ENCODE measurements at places on chromosomes 12 and 14.

GRCh38 chr12:74431801-74432200, 105.8 kb upstream of the ATXN7L3B start:
- DNase-seq, result no peak

DNA sequence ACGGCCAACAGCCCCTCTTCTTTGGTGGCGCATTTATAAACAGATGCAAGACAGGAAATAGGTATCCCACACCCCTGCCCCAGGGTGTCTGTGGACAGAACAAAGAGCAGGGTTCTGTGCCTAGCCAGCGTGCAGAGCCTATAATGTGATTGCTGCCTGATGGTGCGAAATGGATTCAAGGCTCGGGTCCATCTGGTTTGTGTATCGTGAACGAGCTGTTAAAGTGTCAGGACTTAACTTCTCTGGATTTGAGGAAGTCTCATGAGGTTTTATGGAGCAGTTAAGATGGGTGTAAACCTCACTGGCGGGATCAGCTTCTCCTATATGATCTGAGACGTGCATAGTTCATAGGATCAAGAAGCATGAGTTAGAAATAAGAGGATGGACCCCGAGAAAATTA, 388.7 kb upstream of the TBX3 start:
- DNase-seq, result no peak

GRCh38 chr14:57068511-57068910, 200.2 kb downstream of the EXOC5 start:
- no peak for DNase-seq

DNA sequence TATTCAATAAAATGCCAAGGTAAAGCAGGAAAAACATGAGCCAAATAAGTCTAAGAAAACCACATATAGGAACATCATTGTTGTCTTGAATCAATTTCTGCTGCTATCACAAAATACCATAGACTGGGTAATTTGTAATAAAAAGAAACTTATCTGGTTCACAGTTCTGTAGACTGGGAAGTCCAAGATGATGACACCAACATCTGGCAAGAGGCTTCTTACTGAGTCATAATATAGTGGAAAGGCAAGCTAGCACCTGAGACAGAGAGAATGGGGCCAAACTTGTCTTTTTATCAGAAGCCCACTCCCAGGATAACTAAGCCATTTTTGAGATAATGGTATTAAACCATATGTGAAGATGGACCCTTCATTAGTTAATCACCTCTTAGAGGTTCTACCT, 975.9 kb downstream of the FLRT2 start:
- DNase-seq, result no peak

- no peak for DNase-seq
These were observed 82.8 kb upstream of the CAPRIN2 start for GRCh38 chr12:30837595-30837994.

DNA sequence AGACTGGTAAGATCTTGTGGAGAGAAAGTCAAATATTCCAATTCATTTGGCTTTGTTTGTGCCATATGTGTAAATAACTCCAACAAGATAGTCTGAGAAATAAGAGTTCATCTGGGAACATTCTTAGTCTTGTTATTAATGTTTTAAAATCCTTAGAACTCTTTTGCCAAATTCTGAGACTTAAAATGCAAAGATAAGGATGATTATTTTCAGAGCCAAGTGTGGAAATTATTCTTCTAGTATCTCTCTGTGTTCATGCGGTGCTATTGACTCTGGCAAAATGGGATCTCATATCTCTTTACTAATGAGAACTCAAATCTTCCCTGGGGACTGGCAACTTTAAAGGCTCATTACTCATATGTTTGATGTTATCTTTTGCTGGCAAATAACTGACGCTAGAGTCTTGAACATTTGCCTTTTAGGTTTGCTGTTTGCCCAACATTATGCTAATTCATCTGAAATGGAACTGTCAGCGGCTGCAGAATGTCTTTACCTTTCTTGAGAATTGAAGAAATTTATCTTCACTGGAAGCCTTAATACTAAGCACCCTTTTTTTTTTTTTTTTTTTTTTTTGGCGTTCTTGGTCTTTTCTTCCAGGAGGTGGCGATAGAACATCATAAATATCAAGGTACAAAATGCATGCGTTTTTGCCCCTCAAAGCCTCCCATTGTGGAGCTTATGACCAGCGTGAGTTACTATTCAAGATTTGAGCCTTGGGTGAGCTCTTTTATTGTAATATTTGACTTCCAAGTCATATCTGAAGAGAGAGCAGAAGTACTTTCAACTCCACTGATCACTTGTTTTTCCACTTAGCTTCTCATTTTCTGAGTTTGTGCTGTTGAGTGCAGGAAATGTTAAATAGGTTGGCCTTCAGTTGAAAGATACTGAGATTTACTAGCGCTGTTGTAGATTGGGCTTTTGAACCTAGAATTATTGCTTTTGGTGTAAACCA, 86.5 kb downstream of the CAND1 start:
- DNase-seq, result no peak

GRCh38 chr12:51901121-51901817, 6.0 kb upstream of the ACVRL1 start:
- no peak for DNase-seq

GRCh38 chr12:109768901-109769670, 55.5 kb downstream of the FAM222A start:
- DNase-seq, result no peak

GRCh38 chr14:58772116-58772515, 134.4 kb downstream of the DACT1 start:
- no peak for DNase-seq

- no peak for DNase-seq
These were observed 307.1 kb upstream of the RGS6 start for GRCh38 chr14:71625175-71625574.

DNA sequence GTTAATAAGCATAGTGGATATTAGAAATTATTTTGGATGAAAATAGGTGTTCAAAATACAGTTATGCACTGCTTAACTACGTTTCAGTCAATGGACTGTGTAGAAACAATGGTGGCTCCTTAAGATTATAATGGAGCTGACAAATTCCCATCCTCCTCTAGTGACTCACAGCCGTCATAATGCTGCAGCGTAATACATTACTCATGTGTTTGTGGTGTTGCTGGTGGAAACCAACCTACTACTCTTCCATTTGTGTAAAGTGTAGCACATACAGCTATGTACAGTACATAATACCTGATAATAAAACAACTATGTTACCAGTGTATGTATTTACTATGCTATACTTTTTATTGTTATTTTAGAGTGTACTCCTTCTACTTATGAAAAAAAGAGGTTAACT, 111.2 kb upstream of the TMCC3 start:
- no peak for DNase-seq

DNA sequence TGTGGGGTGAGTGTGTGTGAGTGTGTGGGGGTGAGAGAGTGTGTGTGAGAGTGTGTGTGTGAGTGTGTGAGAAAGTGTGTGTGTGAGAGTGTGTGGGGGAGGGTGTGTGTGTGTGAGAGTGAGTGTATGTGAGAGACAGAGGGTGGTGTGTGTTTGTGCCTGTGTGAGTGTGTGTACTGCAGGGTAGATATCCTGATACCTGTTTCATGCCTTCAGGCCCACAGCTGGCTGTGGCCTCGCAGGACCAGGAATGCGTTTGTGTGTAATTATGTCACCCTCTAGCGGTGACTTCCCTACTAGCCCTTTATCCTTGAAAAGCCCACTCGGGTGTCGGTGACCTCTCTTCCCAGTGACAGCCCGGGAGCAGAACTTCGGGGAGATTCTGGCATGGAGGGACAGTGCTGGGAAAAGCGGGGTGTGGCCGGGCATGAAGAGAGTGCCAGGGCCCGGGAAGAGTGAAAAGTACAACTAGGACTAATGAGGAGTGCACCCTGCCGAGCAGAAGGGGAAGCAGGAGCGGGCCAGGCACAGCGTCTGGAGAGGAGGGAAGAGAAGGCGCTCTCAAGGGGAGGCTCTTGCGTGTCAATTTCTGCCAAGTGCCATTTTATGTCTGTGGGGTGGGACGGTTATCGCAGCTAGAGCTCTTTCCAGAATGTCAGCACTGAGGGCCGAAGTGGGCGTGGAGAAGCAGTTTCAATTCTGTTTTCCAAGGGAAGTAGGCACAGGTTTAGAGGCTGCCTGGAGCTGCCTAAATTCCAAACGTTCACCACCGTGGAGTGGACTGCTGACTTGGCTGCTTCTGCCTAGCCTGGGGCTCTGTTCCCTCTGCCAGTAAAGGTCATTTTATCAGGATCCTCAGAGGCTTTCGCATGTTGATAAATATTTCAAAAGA, 11.0 kb upstream of the FBXL14 start:
- DNase-seq, result peak; percentile 65

- no peak for DNase-seq
These were observed 186.4 kb upstream of the PRMT8 start for GRCh38 chr12:3304436-3305165.

- no peak for DNase-seq
These were observed 36.3 kb upstream of the CFL2 start for GRCh38 chr14:34750670-34751069.

- DNase-seq, result no peak
These were observed 16.9 kb upstream of the GXYLT1 start for GRCh38 chr12:42161529-42161928.

GRCh38 chr14:76023757-76024156, 38.2 kb downstream of the IFT43 start:
- DNase-seq, result no peak

DNA sequence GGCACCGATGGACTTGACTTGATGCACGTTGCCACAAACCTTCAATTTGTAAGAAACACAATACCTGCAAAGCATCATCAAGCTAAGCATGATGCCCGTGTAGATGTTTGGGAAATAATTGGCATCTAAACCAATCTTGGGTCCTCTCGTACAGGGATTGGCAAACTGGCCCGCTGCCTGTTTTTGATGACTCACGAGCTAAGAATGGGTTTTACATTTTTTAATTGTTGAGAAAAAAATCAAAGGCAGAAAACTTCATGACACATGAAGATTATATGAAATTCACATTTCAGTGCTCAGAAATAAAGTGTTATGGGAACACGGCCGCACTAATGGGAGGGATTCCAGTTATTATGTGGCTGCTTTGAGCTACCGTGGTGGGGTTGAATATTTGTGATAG, 10.9 kb downstream of the MTA1 start:
- no peak for DNase-seq

- no peak for DNase-seq
These were observed 1.9 kb downstream of the BMP4 start for GRCh38 chr14:53954551-53955228.

DNA sequence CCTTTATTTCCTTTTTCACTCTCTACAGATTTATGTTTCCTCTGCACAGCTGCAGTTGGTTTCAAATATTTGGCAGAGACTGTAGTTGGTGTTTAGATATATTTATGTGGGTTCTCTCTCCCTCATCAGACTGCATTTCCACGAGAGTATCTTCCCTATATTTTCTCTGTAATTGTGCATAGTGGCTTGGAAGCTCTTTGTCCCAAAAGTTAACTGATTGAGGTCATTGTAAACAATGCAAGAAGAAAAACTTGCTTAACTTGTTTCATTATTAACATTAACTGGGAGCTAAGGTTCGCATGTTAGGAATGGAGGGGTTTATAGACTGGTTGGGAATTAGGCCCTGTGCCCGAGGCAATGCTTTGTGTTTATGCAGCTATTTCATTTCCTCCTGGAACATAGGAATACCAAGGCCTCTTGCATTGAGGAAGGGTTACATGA, 216.9 kb upstream of the HMGA2 start:
- no peak for DNase-seq

DNA sequence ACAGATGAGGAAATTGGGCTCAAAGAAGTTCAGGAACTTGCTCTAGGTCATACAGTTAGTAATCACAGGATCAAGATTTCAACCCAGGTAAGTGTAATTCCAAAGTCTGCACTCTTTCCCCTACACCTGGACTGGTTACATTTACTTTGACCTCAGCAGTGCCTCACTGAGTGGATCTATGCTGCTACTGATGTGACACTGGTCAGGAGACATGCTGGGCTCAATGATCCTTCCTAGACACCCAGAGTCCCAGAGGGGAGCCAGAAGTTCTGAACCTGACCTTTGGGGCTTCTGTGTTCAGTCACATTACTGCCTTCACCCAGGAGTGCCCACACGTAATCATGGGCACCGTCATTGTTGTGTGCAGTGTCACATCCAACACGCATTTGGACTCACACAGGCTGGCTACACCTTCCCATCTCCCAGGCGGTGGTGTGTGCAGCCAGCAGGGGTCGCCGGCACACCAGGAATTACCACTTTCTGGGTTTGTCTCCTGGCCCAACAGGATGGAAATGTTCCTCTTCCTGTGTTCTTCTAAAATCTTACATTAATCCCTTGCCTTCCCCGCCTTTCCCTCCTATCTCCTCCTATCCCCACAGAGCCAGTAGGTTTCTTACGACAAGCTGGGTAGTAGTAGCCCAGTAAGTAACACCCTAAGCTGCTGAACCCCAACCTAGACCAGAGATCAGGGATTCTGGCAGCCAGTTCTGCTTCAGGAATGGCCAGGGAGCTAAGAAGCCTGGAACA, 25.6 kb downstream of the CALCOCO1 start:
- peak; percentile 49 for DNase-seq

DNA sequence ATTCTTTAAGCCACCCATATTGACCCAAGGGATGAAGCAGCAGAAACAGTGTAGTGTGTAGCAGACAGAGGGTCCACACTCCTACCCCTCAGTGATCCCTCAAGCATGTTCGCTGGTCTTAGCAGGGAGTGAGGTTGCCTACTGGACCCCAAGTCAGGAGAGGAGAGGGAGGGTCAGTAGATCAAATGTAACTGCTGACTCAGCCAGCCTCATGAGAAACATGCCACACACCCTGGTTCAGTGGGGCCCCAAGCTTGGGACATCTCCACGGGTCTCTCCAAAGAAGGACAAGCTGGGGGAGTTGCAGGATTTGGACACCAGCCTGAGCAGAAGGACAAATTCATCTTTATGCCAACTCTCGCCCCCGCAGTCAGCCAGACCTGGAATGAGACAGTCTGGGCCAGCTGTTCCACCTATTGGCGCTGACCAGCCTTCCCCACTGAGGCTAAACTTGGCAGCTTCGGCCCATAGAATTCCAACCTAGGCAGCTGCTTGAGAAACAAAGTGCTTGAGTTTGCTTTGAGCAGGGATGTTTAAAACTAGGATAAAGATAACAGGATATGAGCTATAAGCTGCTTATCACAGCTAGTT, 66.0 kb upstream of the ACTN1 start:
- no peak for DNase-seq

GRCh38 chr14:77003960-77004710, 24.4 kb downstream of the IRF2BPL start:
- no peak for DNase-seq

GRCh38 chr14:92451755-92452154, 61.8 kb upstream of the RIN3 start:
- no peak for DNase-seq

All from D721Med (cell line).